ENCODE measurements at places on chromosomes 5 and 9.
A peak's percentile ranks its signal among the peaks of the same experiment; 100 is the strongest.

DNA sequence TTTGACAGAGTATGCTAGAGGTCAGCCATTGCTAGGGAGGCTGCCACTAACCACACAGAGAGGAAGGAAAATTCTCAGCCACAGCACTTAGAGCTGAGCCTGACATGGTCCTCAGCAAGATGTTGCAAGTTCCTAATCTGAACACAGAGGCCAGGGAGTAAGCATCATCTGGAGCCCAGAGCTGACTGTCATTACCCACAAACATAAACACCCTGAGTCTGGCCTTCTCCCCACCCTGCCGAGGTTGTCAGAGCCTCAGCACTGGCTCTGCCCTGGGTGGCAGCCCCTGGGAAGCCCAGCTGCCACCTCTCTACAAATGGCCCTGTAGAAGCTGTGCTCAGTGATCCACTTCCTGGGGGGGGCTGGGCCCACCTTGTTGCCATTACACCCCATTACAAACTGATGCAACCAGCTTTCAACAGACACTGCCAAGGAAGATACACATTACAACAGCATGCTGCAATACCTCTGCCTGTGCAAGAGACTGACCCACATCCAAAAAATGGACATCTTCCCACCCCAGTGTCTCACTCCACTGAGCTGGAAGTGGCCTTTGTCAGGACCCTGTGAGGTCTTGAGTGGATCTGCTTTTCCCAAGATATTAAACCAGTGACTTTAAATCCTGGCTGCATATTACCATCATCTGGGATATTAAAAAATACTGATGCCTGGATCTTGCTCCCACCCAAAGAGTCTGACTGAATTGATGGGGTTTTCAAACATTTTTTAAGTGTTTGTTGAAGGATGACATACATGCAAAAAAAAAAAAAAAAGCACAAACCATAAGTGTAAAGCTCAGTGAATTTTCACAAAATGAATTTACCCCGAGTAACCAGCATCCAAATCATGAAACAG lies 33.0 kb downstream of the IRF1 start:
- peaks cover 45% of the 10 kb centered on the region for H3K4me1 ChIP-seq
- H3K36me3 ChIP-seq, result peaks cover 12% of the 10 kb centered on the region
- peak overlapping the region; percentile 60 for H3K27ac ChIP-seq
- peak; percentile 75 for DNase-seq
- no peaks in the 10 kb centered on the region for H3K27me3 ChIP-seq
- H3K4me3 ChIP-seq, result no peak overlapping the region

DNA sequence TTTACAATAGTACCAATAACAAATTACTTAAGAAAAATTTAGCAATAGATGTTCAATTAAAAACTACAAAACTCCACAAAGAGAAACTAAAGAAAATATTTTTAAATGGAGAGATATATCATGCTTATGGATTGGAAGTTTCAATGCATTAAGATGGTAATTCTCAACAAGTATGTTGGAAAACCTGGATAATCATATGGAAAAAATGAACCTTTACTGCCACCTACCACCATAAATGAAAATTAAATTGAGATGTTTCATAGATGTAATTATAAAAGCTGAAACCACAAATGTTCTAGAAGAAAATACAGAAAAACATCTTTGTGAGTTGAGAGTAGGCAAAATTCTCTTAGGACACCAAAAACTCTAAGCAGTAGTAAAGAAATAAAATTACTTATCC lies 121.7 kb downstream of the ANKRD18B start:
- no peaks in the 10 kb centered on the region for H3K36me3 ChIP-seq
- no peaks in the 10 kb centered on the region for H3K4me1 ChIP-seq
- no peak overlapping the region for H3K27ac ChIP-seq

GRCh38 chr9:94657021-94657725 lies 17.9 kb upstream of the FBP1 start:
- H3K4me3 ChIP-seq, result no peak overlapping the region

GRCh38 chr5:124909734-124910133 lies 163.3 kb upstream of the ZNF608 start:
- no peaks in the 10 kb centered on the region for H3K27me3 ChIP-seq
- peaks cover 35% of the 10 kb centered on the region for H3K4me1 ChIP-seq
- peak overlapping the region; percentile 2 for H3K27ac ChIP-seq
- H3K4me3 ChIP-seq, result no peak overlapping the region
- no peak for DNase-seq
- no peaks in the 10 kb centered on the region for H3K36me3 ChIP-seq

DNA sequence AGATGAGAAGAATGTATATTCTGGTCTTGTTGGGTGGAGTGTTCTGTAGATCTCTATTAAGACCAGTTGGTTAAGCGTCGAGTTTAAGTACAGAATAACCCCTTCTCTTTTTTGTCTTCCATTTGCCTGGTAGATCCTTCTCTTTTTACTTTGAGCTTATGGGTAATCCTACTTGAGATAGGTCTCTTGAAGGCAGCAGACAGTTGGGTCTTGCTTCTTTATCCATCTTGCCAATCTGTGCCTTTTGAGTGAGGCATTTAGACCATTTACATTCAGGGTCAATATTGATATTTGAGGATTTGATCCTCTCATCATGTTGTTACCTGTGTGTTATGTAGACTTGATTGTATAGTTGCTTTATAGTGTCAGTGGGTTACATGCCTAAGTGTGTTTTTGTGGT lies 152.7 kb downstream of the CWC27 start:
- no peak overlapping the region for H3K4me3 ChIP-seq
- H3K36me3 ChIP-seq, result peaks cover 5% of the 10 kb centered on the region
- H3K4me1 ChIP-seq, result no peaks in the 10 kb centered on the region
- DNase-seq, result no peak

GRCh38 chr9:123651273-123651672 lies 278.7 kb downstream of the DENND1A start:
- no peaks in the 10 kb centered on the region for H3K36me3 ChIP-seq
- H3K27me3 ChIP-seq, result no peaks in the 10 kb centered on the region
- H3K4me3 ChIP-seq, result no peak overlapping the region
- no peak overlapping the region for H3K27ac ChIP-seq
- H3K4me1 ChIP-seq, result no peaks in the 10 kb centered on the region

DNA sequence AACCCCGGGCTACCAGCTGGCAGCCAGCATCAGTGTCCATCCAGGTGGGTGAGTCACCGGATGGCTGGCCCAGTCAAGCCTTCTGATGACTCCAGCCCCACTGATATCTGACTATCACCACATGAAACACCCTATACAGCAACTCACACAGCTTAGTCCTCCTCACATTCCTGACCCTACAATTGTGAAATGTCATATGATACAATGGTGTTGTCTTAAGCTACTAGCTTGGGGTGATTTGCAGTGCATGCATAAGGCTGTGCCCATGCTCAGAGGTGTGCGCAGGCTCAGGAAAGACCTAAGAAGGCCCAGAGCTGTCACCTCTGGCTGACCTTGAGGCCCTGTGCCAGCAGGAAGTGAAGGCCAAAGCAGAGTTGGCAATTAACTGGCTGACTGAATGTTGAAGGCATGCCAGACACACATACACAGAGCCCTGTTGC lies 21.5 kb upstream of the SEMA4D start:
- peaks cover 5% of the 10 kb centered on the region for H3K27me3 ChIP-seq
- peak; percentile 96 for DNase-seq
- peaks cover 10% of the 10 kb centered on the region for H3K4me1 ChIP-seq
- peak overlapping the region; percentile 5 for H3K4me3 ChIP-seq

DNA sequence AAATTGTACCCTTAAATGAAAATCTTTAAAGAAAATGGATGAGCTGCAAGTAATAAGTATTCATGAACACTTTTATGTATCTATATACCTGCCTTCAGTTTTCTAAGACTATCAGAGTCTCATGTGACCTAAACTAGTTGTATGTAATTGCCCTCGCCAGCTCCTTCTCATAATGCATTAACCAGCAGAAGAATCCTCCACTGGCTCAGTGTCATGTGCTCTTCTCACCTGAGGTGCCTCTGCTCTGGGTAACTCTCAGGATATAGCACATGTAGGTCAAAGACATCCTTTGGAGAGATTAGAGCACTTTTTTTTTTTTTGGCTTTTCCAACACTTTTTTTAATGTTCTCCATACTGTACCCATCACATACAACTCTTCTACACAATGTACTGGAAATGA lies 183.7 kb upstream of the GNA14 start:
- no peak for DNase-seq
- no peaks in the 10 kb centered on the region for H3K27me3 ChIP-seq
- no peak overlapping the region for H3K27ac ChIP-seq
- peaks cover 5% of the 10 kb centered on the region for H3K36me3 ChIP-seq

DNA sequence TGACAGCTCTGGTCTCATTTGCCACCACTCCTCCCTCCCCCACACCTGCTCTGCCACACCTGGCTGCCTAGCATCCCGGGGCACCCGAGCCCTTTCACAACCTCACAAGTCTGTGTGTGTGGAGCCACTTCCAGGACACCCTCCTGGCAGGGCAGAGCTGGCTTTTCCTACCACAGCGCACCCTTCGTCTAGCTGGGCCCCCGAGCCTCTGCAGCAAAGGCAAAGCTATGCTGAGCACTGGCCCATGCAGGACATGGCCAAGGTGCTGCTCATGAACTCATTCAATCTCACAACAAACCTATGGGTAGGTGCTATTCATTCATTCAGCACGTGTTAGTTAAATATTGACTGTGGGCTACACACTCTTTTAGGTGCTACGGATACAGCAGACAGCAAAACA lies 43.4 kb downstream of the DUSP1 start:
- H3K27ac ChIP-seq, result peak overlapping the region; percentile 61
- peaks cover 7% of the 10 kb centered on the region for H3K36me3 ChIP-seq
- peaks cover 19% of the 10 kb centered on the region for H3K4me1 ChIP-seq
- H3K4me3 ChIP-seq, result no peak overlapping the region
